ENCODE measurements at places on chromosomes 2 and 18. TPM values are rescaled to one million over a fixed set of nuclear protein-coding genes. Genes with fewer than 3 reads are reported as not detected.

DNA sequence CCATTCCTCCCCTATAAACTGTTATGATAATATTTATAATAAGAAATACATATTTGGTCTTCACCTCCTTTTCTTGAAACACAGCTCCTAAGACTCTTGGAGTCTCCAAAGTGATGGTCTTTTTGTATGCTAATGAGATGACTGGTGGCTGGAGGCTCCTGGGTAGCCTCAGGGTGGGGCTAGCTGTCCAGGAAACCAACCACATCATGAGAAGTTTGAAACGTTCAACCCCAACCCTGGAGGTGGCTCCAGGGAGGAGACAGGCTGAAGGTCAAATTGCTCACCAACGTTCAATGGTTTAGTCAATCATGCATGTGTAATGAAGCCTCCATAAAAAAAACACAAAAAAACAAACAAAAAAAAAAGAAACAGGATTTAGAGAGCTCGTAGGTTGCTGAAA is 298.7 kb upstream of the MGAT5 start:
- no peak for DNase-seq

GRCh38 chr18:8450013-8450412 is 159.2 kb upstream of the RAB12 start:
- peak; percentile 47 for DNase-seq

The SLC16A14 gene
- total RNA-seq: 0.56 TPM

GRCh38 chr2:232854082-232854481 is 16.0 kb upstream of the SNORC start:
- DNase-seq: peak; percentile 97

DNA sequence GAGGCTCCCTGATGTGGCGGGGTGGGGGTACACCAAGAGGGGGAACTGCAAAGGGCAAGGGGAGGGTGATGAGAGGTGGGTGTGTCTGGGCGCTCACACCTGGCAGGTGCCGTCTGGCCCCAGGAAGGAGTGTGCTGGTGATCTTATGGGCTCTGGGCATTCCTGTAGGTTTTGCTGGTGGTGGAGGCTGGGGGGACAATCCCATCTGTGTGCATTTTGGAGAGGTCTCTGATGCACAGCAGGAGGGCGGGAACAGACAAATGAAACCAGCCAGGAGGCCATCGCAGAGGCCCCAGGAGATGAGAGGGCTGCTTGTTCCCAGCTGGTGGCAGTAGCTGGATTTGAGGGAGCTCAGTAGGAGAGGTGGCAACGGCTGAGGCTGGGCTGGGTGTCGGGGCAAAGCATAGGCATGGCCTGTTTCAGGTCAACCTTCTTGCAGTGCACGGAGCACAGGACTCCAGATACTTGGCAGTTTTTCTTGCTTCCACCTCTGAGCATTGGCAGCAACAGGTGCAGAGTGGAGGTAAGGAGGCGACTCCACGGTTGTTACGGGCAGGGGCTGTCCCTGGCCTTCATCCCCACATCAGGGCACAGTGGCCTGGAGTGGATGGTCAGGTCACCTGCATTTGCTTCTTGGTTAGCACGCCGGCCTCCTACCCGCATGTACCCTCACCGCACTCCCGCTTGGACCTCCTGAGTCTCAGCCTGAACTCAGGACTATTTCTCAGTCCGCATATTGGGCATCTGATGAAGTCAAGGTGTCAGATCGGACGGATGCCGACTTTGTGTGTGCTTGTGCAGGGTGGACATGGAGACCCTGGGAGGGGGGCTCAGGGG is 194.2 kb upstream of the HDAC4 start:
- no peak for DNase-seq

The CD302 gene
- 0.12 TPM for total RNA-seq

GRCh38 chr2:119282996-119283511 is 59.4 kb downstream of the STEAP3 start:
- DNase-seq: peak; percentile 84

The EML6 gene
- total RNA-seq: 1.7 TPM

The CDH7 gene
- not detected for total RNA-seq

DNA sequence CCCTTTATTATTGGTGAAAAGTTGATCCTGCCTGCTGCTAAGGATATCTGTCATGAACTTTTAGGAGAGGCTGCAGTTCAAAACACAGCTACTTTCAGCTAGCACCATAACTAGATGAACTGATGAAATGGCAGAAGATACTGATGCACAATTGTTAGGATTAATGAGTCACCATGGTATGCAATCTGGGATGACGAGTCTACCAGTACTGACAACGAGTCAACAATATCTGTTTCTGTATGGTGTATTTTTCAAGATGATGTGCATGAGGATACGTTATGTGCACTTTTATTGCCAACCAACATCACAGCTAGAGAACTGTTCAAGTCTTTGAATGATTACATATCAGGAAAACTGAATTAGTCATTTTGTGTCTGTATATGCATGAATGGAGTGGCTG is 68.7 kb downstream of the NETO1 start:
- peak; percentile 21 for DNase-seq

The RMDN2 gene
- total RNA-seq: 2.9 TPM

DNA sequence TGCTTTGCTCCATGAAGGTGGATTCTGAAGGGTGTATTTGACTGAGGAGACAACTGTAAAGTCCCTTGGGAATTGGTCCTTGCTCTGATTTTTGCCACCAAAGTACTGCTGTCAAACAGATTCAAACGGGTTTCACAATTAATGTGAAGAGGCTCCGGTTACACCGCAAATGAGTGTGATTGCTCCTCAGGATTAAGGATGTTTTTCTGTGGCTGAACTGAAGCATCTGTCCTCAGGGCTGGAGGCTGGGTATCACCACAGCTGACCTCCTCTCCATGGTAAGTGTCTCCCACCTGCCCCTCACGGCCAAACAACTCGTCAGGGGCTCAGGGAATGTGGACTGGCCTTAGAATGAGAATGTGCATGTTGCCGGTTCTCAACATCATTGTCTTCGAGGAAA is 130.4 kb upstream of the NDUFV2 start:
- no peak for DNase-seq

- no peak for DNase-seq
These were observed 55.3 kb upstream of the B3GNT2 start for GRCh38 chr2:62140426-62141141.

The LRATD1 gene
- 4.7 TPM for total RNA-seq

DNA sequence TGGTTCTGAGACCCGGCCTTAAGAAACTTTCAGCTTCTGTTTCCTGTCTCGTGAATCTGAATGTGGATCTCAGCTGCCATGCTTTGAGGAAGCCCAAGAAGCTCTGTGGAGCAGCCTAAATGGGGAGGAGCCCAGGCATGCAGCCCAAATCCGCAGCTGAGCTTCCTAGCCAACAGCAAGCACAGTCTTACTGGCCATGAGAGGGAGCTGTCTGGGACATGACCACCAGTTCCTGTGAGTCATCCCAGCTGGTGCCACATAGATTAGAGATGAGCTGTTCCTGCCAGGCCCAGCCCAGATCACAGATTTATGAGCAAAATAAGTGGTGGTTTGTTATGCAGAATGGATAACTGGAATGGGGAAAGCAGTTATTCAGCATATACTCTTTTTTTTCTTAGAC is 224.4 kb upstream of the APCDD1 start:
- peak; percentile 62 for DNase-seq

The REG1B gene
- not detected for total RNA-seq

DNA sequence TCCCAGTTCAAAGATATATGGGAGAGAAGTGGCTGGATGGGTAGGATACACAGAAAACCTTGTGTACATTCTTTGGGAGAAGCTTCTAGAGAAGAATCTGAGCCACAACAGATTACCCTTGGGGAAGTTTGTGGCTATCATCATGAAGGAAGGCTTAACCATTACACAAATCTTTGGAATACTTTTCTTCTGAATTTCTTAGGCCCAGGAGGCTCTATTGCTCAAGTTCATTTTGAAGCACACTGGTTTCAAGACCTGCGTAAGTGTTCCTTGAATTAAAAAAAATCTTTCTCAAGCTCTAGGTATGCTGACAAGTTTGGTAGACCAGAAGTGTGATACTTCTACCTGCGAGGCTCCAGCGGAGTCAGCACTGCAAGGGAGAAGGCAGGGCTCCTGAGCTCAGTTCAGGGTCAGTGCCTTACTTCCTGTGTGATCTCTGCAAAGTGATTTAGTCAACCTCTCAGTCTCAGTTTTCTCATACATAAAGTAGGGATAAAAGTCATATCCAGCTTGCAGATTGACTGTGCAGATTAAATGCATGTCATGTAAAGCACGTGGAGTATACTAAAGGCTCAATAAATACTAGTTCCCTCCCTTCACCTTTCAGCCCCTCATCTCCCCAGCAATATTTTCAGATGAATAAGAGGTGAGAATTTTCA is 438.6 kb downstream of the DLGAP1 start:
- DNase-seq: no peak

Measured in MCF 10A (cell line).